ENCODE measurements at places on chromosomes 4 and X.

DNA sequence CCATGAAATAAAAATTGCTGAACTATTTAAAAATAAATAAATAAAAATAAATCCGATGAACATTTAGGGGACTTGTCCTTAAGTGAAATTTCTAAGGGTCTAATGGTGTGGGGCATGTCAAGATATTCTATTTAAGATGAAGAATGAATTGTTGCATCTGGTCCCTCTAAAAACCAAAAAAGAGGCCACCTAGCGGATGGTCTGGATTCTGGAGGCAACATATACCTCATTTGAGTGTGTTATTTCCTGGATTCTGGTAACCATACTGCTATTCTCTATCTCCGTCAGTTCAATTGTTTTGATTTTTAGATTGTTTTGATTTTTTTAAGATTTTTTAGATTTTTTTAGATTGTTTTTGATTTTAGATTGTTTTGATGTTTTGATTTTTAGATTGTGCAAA lies 28.3 kb downstream of the AGTR2 start:
- peak; percentile 0 for DNase-seq

- no peak for DNase-seq
Measured at GRCh38 chrX:7133050-7133440, 14.5 kb upstream of the STS start.

- DNase-seq = no peak
Measured at GRCh38 chr4:68404153-68404552, 43.1 kb upstream of the TMPRSS11E start.

DNA sequence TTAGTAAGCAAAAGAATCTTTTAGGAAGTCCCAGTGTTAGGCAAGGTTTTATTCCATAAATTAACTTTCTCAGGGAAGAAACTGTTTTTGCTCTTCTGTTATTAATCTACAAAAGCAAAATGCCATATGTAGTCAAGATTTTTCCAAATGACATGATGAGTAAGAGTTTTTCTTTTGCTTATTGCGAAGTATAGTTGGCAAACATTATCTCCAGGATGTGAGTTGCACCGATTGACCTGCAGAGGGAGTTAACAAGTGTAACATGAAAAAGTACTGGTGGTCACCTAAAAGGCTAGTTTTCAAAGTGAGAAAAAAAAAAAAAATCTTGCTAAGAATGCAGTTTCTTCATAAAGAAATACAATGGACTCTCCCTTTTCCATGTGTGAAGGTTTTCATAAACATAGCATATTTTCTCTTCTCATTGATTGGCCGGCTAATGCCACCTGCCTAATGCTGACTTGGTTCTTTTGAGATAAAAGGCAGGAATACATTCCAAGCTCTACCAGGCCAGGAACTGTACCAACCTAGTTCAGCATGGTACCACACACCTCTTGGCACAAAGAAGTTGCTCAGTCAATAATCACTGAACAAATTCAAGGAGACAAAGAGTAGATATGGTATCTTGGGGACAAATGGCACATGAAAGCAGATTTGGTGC lies 100.2 kb downstream of the LNX1 start:
- DNase-seq = peak; percentile 5

DNA sequence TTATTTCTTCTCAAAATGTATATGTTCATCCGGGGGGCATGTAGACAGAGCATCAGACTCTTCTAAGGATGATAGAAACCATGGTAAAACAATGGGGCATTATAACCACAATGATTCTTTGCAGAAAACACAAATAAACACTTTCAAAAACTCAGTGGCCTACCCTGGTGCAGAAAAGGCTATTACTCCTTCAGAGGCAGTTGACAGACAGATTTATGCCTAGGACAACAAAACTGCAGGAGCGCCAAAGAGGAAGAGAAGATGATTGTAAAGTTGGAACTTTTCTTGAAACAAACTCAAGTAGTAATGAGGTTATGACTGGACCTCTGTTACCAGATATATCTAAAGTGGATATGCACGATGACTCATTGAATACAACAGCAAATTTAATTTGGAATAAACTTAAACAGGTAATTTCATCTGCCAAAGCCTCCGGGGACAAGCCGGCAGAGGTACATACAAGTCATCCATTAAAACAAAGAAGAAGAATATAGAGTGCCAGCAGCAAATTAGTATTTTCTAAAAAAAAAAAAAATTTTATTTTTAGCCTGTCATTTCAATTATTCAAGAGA lies 1068.4 kb upstream of the INTU start:
- no peak for DNase-seq

GRCh38 chr4:2806390-2807355 lies 13.8 kb downstream of the SH3BP2 start:
- no peak for DNase-seq

- peak; percentile 24 for DNase-seq
Measured at GRCh38 chrX:105876658-105877057, 54.3 kb downstream of the NRK start.

DNA sequence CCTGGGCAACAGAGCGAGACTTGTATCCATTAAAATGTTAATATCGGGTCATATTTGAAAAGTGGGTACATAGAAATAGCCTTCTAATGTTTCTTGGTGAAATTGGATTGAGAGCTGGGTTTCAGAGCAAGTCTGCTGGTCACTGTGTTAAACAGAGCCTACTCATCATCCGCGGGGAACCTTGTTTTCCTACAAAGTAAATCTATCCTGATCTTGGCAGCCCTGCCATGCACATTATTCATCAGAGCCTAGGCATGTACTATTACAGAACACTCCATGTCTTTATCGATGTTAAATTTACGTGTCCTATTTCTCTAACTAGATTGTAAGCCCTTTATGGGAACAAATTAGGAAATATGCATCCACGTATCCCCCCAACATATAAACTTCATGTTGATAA lies 18.7 kb downstream of the SETD7 start:
- no peak for DNase-seq

GRCh38 chr4:77154065-77154464 lies 2.9 kb upstream of the CCNG2 start:
- no peak for DNase-seq

- DNase-seq = no peak
Measured at GRCh38 chr4:73883306-73883705, 14.1 kb downstream of the CXCL1 start.

DNA sequence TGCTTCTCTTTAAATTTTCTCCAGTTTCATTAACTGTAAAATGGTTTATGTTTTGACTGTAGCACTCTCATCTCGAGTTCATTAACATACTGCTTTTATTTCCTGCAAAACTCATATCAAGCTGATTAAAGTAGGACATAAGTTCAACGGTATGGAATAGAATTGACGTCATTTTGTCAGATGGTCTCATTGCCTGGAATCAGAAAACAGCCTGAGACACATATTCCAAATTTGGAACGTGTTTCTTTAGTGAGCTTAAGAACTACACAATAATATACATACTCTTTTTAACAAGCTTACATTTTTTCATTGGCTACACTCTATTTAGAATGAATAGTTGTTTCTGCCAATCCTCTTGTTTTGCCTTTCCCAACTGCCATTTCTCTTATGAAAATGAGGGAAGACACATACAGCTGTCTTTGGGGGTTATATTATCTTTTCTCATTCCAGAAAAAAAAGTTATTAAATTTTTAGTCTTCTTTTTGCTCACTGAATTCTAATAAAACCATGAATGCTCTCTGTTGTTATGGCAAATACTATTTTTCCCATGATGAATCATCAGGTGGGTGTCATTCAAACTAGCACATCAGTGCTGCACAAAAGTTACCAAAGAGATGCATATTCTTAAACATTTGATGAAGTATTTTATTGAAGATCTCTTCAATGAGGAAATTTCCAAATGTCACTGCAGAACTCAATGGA lies 162.8 kb downstream of the GABRB1 start:
- DNase-seq = no peak

DNA sequence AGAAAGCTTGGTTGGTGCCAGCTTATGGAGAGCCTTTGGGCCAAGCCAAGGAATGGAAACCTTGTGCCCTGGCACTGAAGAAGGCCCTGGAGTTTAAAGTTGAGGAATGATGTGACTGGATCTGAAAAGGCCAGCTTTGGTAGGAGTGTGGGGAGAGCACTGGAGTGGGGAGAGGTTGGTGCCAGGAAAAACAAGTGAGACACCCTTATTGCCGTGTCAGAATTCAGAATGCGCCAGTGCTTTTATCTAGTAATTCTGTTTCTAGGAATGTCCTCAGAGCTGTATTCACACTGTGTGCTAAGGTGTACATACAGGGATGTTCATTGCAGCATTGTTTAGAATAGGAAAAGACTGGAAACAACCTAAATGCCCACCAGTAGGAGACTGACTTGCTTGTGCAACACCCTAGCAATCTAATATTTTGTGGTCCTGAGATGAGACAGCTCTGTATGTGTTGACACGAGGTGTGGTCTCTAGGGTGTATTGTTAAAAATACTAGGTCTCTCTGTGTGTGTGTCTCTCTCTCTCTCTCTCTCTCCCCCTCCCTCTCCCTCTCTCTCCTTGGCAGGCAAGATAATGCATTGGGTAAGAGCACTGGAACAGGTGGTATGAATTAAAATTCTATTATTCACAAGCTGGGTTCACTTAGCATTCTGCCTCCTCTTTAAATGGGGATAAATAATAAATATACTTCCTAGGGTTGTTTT lies 107.8 kb downstream of the GATB start:
- DNase-seq = no peak

DNA sequence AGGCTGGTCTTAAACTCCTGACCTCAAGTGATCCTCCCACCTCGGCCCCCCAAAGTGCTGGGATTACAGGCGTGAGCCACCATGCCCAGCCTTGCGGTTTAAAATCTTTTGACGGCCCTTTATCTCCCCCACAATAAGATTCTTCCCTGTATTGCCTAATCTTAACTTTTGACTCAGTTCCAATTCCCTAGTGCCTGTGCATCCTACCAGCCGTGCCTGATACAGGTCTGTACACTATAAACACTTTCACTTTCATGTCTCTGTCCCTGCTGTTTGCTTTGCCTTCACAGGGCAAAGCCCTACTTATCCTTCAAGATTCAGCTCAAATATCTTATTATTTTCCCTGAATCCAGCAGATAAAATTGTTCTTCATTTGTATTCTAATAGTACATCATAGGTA lies 74.6 kb downstream of the WDR44 start:
- peak; percentile 2 for DNase-seq

- DNase-seq = no peak
Measured at GRCh38 chr4:124044330-124044729, 647.7 kb downstream of the SPRY1 start.

GRCh38 chr4:7399440-7400234 lies 35.1 kb downstream of the PSAPL1 start:
- no peak for DNase-seq

GRCh38 chrX:135463937-135464336 lies 42.2 kb downstream of the SMIM10L2A start:
- peak; percentile 5 for DNase-seq

DNA sequence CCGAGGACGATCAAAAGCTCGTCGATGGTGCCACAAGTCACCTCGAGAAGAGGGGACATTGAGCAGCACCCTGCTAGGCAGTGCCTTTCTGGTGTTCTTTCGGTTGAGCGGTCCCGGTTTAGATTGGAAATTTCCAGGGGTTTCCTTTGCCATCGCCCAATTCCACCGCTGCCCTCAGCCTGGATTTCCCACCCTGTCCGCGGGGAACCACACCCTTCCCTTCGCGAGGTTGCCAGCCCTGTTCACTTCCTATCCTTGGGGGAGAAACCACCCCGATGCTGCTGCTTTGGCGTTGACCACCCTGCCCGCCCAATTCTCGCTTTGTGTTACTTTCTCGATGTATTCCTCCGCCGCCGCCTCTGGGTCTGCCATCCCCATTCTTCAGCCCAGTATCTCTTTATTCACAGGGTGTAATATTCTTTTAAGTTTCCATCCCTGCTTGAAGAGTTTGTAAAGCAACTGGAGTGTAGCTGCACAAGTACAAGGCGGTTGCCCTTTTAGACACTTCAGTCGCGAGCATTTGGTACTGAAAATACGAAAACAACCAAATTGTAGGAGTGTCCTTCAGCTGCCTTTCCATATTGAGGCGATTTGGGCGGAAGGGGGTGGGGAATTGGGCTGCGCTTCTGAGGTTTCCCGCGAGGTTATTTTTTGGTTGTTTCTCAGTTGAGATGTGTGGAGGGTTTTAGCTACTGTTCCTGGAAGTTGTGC lies 1.1 kb downstream of the OGT start:
- peak; percentile 73 for DNase-seq

GRCh38 chr4:54091637-54092404 lies 8.1 kb upstream of the GSX2 start:
- DNase-seq = peak; percentile 69

DNA sequence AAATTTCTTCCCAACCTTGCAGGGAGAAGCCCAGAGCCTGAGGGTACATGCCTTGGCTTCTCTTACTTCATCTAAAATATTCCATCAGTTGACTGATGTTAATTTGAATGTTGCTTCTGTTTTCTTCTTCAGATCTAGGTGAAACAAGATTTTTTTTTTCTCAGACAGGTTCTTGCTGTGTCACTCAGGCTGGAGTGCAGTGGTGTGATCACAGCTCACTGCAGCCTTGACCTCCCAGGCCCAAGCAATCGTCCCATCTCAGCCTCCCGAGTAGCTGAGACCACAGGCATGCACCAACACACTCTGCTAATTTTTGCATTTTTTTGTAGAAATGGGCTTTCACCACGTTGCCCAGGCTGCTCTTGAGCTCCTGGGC lies 62.1 kb upstream of the KLF3 start:
- DNase-seq = no peak

GRCh38 chrX:123476611-123477219 lies 256.1 kb downstream of the THOC2 start:
- DNase-seq = no peak

DNA sequence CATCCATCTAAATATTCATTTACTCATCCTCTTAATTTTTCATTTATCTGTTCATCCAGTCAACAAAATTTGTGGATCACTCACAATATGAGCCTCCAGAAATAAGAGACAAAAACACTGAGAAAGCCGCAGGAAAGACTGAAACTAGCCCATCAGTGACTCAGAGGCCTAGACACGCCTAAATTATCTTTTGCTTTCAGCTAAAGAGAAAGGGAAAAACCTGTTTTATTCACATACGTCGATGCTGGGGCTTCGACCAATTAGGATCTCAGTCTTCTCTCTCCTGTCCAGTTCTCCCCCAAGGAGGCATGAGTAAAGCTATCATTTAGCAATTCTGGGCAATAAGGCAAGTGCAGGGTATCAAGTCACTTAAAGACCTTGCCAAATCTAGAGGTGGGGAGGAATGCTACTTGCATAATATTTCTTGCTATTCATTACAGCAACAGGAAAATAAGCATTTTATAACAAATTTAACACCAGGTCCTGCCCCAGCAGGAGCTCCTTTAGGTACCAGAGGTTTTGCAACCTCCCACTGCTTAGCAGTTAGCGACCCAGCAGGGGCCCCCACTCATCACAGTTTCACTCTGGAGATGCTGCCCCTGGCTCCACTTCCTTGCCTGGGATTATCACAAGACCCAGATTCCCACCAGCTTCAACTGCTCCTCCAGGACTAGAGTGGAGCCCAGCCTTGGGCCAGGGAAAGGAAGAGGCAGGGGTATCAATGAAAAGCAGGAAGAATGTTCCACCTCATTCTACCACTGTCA lies 30.1 kb upstream of the TMEM154 start:
- peak; percentile 32 for DNase-seq

GRCh38 chr4:74397748-74398426 lies 32.9 kb downstream of the EREG start:
- DNase-seq = peak; percentile 16

GRCh38 chrX:2828344-2828958 lies at the start of gene GYG2:
GYG2 (plus strand) TSS chrX:2828930; CDS start chrX:2830189, 1,259 bp downstream.
- no peak for DNase-seq

All from activated CD4-positive, alpha-beta T cell treated with anti-CD3 and anti-CD28 coated beads, Interleukin-2, amount 50 U/mL, for 16 hours (primary cell).